ENCODE measurements at places on chromosomes 5 and 9.

DNA sequence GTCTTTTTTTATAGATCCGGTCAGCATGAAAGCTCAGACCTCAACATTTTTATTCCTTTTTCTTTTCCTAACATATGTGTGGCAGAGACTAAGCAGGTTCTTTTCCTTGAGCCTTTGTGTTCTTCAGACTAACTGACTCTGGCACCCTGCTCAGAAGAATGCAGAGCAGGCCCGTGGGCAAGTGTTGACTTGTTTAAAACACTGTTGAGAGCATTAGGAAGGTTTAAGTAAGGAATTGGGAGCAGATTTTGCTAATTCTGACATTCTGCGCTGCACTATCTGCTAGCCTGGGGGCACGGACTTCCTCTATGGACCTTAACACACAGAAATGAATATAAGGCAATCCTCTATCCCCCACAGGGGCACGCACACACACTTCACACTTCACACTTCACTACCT is 182.5 kb upstream of the PIK3R1 start:
- no peak for DNase-seq

DNA sequence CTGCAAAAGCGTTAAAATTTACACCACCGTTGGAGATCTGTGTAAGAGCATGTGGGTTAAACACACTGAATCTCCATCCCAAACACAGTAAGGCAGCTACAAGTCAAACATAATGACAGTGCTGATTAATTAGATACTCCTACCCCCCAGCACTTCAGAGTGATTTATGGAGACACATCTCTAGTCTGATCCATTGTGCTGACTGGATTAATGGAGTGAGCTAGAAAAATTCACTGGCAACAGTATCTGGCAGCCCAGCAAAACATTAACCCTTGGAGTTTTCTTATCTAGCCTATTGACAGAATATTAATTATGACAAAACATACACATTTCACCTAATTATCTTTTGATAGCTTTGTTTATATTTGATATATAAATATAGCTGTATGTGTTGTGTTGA is 188.6 kb upstream of the ISL1 start:
- peak; percentile 8 for DNase-seq

DNA sequence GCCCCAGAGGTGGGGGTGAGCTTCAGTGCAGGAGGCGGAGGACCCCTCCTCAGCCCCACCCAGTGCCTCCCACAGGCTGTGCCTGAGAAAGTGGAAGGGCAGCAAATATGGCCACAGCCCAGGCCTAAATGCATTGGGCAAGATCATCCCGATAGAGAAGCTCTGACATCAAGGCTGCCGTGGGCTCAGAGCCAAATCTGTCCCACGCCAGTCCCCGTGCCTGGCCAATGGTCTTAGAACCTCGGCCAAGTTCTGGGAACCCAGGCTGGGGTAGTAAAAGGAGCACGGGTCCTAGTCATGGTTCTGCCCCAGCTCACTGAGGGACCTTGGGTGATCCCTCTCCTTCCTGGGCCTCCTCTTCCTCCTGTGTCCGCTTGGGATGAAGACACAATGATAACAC is 27.7 kb upstream of the TNIP1 start:
- DNase-seq: no peak

DNA sequence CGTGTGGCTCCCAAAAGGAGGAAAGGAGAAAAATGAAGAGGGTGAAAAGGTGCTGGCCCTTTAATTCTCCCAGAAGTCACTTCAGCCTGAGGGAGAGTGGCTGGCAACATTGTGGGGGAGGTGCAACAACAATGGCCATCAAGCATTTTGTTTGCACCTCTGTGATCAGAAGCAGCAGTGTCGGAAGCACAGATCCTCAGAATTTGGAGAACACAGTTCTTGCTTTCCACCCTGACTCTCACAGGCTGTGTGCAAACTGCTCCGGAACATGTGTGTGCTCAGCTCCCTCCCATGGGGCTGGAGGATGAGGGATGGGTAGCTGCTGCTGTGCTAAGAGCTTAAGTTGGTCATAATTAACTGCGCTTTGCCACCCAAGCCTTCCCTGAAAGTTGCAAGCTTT is 127.1 kb downstream of the DPYSL3 start:
- no peak for DNase-seq

GRCh38 chr5:143268388-143268787 is 135.1 kb downstream of the NR3C1 start:
- DNase-seq: no peak

DNA sequence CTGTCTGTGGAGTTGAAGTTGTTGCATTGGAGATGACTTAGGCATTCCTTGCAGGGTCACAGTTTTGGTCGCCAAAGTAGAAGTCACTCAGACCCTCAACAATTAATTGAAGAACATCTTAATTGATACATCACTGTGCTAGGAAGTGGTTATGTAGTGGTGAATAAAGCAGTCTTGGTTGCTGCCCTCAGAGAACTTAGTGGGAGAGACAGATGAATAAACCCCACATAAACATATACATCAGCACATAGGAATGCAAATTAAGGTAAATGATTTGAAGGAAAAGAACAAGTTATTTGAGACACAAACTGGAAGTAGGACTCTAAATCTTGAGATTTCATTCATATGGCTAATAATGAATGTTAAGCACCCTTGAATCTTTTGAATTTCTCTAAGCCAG is 25.7 kb downstream of the FAM174A start:
- DNase-seq: no peak

- DNase-seq: no peak
These were observed 26.0 kb upstream of the FCN2 start for GRCh38 chr9:134854541-134854981.
